ENCODE measurements at places on chromosomes 1 and 21.
A peak's percentile ranks its signal among the peaks of the same experiment; 100 is the strongest.

GRCh38 chr1:199109160-199109559, 470.3 kb downstream of the PTPRC start:
- no peak for DNase-seq

DNA sequence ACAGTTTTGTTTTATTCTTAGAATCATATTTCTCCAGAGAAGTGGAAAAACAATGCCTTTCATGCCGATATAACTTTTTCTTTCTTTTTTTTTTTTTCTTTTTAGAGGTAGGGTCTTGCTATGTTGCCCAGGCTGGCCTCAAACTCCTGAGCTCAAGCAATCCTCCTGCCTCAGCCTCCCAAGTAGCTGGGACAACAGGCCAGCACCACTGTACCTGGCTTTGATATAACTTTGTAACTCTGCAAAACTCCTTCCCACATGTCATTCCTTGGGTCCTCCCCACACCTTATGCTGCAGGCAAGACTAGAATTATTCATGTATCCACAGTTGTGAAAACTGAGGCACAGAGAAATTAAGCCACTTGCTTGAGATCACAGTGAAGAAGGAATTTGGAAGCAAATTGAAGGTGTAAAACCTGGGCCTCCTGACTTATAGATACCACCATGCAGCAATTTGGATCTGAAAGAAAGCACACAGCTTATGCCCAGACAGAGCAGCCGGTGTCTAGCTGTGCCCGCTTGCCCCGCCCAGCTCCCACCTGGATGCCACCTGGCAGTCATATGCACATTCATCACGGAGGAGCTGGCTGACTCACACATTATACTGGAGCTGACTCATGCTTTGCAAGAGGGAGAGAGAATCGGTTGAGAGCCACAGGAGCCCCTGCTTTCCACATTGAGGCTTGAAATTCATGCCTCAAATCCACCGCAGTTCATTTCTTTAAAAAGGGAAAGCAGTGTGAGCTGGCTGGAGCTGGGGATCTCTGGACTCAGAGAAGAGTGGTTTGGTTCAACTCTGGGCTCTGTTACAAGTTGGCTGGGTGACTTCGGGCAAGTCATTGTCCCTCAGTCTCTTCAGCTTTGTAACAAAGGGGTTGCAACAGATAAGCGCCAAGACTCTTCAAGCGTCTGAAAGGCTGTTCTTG, 8.3 kb upstream of the SLC2A1 start:
- DNase-seq: peak; percentile 53

DNA sequence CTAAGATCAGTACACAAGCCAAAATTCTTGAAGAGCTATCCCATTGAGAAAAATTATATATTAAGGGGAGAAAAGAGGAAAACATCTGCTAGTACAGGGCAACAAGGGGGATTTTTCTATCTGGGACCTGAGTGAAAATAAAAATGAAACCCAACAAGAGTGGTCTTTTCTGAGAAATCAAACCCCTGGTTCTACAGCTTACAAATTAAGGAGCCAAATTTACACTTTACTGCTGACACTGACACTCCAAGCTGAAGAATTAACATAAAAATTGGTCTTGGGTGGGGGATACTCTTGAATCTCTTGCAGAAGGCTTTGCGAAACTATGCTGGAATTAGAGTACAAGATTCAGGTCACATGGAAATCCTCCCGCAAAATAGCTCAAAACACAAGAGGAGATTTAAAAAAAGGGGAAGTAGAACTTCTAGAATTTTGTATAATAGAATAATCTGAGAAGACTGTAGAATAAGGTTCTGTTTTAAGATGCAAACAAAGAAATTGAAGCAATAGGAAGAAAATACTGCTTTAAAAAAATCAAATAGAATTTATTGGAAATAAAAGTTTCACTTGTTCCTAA, 32.1 kb upstream of the HSPA13 start:
- no peak for DNase-seq

DNA sequence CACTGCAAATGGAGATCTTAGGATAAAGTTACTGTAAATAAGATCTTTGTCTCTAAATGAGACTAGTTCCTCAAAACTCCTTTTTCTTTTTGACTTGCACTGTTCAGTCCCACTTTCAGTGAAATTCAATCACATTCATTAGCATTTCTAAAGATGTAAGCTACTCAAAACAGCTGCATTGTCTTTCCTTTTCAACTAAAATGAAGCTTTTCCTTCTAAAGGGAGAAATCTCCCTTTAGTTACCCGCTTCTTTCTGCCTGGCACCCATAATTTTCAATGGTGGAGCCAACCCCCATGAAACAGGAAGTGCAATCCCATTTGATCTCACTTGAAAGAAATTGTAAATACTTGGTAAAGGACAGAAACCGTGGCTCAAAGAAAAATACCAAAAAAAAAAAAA, 387.4 kb upstream of the PKN2 start:
- no peak for DNase-seq

- no peak for DNase-seq
These were observed 100.9 kb downstream of the PLPPR5 start for GRCh38 chr1:98903726-98904125.

DNA sequence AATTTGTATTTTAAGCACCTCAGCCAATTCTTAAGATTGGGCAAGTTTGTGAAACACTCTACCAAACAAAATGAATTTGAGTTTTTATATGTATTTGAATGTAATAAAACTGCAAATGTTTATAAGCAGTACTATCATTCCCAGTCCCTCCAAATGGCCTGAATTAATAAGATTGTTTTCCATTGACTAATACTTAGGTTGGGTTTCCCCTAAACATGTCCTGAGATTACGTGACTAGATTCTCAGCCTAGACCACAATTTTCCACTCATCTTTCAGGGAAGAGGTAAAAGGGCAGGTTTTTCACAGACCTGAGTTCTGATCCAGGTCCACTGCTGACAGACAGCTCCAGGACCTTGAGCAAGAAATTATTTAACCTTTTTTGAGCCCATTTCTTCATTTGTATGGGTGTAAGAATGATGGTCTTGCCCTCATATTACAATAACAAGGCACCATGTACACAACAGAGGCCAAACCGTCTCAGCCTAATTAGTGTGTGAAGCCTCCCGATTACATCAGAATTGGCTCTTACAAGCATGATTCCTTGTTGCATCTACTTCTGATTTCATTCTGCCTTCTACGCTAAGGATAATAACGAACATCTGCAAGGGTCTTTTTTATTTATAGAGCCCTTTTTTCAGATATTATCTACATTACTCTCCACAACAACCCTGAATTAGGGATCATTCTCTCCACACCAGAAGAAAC, 51.2 kb downstream of the BEND5 start:
- DNase-seq: no peak

DNA sequence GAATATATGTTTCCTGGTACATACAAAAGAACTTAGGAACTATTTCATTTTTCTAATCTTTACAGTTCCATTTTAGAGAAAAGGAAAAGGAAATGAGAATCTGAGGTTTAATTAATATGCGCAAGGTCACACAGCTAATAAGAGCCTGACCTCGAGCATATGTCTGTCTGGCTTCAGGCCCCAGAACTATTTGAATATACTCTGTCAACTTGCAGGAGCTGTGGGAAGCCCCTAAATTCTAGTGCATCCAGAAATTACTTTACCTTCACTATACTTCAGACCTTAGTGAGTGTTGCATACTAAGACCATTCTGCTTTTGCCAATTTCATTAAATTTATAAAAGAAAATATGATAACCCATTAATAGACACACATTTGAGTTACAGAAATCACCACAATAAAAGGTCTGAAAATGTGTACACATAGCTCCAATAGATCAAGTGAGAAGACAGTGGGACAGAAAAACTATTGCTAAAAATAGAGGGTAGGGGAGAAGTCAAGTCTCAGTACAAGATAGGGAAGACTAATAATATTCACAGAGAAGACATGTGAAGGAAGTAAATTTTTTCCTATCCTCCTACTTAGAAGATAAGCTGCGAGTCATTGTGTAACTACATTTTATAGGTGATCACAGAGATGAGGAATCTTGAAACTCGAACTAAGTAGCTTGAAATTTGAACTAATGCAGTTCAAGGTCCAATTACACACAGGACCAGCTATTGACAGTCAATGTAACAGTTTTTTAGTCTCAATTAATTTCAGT, 3.8 kb downstream of the RGS13 start:
- no peak for DNase-seq

DNA sequence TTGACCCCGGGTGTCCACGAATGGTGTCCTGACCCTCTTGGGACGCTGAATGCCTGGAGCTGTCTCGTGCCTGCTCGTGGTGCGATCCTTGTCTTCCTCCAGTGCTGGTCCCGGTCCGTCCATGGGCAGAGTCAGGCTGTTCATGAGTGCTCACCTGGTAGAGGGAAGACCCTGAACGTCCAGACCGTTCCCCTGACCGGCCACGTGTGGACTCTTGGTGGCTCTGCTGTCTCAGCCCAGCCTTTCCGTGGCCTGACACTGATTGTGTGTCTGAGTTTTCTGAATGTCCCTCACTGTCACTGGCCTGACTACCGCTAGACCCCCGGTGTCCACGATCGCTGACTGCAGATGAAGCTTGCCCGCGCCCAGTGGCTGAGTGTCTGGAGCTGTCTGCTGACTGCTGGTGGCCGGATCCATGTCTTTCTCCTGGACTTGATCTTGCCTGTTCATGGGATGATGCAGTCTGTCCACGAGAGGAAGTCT, 11.7 kb downstream of the FLG start:
- no peak for DNase-seq

DNA sequence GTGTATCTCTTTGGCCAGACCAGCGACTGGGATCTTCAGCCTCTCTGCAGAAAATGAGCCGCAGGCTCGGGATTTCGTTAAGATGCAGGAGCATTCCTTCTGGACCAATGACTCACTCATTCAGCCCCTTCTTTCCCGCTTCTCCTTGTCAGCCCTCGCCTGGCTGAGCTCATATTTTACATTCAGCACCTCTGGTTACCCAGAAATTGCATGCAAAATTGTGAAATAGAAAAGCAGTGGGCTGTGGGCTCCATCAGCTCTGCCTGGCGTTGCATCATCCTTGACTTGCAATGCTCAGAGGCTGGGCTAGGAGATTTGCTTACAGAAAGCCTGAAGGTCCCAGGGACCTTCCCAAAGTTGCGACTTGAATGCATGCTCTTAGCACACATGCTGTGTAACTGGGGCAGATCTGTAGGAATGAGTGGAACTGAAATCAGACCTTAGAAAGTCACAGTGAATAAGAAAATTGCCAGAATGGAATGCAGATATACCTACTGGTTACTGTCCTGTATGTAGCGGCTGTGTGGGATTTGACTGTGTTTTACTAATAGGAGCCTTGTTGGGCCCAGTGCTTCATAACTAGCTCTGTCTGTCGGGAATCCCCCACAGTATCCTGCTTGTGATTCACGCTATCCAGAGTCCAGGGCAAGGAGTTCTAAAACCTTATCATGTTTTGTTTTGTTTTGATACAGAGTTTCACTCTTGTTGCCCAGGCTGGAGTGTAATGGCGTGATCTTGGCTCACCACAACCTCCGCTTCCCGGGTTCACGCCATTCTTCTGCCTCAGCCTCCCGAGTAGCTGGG, 444.8 kb downstream of the KIF26B start:
- DNase-seq: no peak

DNA sequence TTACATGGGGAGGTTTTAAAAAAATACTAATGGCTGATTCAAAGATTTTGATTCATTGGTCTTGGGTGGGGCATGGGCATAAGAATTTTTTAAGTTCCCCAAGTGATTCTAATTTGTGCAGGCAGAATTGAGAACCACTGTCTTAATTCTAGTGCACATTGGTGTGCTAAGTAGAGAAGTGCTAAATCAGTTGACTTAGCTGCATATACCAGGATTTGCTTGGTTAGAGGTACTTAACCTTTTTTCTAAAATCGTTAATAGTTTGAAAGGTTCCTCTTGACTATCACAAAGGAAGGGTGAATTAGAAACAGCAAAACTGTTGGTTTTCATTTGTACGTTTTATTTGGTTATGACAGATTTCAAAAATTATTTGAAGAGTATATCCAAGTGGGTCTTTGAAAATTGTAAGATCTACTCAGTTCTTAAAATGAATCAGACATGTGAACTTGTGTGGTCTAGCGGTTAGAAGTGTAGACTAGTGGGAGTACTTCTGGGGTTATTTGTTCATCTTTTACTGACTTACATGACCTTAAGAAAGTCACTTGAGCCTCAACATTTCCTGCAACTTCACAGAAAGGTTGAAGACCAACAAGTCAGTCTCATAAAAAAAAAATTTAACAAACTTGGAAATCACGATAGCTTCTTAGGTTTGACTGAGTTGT, 66.7 kb downstream of the RPAP2 start:
- no peak for DNase-seq

DNA sequence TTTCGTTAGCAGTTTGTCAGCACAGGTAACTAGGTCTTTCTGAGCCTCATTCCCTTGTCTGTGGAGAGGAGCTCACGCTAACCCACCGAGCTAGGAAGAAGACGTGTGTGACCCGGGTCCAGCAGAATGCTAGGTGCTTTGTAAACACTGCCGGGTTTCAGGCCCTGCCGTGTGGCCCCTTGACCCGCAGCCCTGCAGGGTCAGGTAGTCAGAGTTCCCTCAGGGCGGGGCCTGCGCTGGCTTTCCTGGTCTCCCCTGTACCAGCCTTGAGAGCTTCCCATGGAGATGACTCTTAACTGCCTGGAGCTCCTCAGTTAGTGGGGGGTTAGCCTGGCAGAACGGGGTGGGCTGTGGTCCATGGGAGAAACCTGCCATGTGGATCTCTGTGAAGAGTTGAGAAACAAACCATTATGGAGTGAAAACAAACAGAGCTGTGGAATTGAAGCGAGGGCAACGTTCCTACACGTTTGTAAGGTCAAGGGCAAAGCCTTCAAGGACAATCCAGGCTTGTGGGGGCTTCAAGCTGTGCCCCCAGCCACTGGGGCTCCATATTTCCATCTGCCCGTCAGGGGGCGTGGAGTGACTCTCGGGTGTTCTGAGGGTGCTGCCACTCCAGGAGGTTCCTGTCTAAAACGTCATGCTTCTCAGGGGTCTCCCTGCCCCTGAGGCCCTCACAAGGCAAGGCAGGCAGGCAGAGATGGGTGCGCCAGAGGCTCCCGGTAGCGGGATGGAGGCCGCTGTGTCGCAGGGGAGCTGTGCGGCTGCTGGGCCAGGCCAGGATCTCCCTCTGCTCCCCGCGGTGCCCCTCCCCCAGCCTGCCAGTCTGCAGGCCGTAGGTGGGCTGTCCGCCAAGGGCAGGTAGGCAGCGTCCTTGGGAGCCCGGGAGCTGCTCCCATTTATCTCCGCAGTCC, 23.8 kb downstream of the LHX4 start:
- DNase-seq: no peak

DNA sequence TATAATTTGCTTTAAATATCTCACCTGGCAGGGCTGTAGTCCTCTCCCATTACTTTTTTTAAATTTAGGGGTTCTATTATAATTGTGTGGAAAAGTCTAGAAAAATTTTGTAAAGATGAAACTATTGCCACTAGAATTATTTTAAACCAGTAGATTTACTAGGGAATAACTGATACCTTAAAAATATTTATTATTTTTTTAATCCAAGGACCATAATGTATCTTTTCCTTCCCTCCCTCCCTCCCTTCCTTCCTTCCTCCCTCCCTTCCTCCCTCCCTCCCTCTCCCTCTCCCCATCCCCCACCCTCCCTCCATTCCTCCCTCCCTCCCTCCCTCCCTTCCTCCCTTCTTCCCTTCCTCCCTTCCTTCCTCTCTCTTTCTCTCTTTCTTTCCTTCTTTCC, 90.5 kb downstream of the DNM3 start:
- DNase-seq: no peak

GRCh38 chr21:20260124-20260523, 738.1 kb upstream of the NCAM2 start:
- DNase-seq: no peak

GRCh38 chr1:213521206-213521605, 466.6 kb upstream of the PROX1 start:
- no peak for DNase-seq

- no peak for DNase-seq
These were observed 12.7 kb downstream of the TTC3 start for GRCh38 chr21:37085726-37086125.

GRCh38 chr1:1517973-1518620, 6.1 kb downstream of the ATAD3A start:
- DNase-seq: no peak

GRCh38 chr1:12405325-12406210, 175.7 kb downstream of the VPS13D start:
- DNase-seq: no peak
